ENCODE measurements at places on chromosomes 3 and 15.

- no peak for DNase-seq
Observed at GRCh38 chr3:73351423-73352071, 273.2 kb downstream of the PDZRN3 start.

DNA sequence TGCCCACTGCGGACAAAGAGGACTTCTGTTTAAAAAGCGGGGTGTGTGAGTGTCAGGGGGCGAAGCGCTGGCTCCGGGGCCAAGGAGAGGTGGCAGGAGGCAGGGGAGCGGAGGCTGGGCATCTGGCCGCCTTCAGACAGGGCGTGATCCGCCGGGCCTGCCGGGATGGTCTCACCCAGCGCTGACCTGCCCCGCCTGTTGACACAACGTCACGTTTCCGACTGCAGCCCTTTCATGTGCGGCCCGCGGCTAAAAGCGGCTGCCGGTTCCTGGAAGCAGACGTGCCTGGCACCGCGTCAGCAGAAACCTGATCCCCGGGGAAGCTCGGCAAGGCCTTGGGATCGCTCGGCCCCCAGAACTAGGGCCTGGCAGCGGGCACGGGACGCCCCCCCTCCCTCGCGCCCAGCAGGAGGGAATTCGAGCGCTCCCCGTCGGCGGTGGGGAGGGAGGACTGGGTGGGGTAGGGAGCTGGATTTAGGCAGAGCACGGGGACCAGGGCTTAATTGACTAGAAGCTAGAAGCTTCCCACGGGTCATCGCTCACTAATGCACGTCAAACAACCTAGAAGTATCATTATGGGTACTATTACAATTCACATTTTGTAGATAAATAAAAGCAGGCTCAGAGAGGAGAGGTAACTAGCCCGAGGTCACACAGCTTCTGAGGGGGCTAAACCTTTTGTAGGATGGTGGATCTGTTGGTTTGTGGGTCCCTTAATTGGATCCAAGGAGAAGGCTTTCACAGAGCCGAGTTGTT lies 7.7 kb downstream of the BHLHE40 start:
- peak; percentile 93 for DNase-seq

- DNase-seq = no peak
Observed at GRCh38 chr3:67674055-67674454, 19.6 kb upstream of the SUCLG2 start.

DNA sequence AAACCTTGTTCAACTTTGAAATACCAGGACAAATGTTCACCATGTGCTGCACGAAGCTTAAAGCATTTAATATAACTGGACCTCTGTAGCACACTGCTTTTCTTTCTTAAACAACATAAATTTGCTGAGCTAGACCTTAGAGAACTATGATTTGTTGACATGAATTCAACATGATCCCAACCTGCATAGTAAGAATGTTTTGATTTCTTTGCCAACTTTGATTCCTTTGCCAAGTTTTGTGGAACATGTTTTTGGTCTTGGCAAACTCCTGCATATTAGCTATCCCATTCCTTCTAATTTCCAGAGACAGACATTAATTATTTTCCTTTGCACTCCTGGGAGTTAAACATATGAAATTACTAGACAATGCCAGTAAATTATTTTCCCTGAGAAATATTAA lies 197.2 kb upstream of the RBMS3 start:
- no peak for DNase-seq

DNA sequence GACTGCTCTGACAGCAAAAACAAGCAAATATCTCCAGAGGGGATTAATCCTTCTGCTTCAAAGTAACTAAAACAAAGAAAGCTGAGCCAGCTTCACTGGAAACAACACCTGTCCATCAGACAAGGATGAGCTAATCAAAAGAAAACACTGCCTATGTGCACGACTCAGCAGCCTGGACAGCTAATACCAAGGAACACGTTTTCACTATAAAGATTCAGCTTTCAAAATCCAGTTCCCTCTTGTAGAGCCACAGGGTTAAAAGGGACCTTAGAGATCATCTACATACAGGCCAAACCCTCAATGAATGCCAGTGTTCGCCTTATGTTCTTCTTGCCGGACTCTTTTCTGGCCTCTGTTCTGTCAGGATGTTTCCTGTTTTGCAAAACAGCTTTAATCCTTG lies 6.9 kb downstream of the TUSC7 start:
- DNase-seq = no peak

DNA sequence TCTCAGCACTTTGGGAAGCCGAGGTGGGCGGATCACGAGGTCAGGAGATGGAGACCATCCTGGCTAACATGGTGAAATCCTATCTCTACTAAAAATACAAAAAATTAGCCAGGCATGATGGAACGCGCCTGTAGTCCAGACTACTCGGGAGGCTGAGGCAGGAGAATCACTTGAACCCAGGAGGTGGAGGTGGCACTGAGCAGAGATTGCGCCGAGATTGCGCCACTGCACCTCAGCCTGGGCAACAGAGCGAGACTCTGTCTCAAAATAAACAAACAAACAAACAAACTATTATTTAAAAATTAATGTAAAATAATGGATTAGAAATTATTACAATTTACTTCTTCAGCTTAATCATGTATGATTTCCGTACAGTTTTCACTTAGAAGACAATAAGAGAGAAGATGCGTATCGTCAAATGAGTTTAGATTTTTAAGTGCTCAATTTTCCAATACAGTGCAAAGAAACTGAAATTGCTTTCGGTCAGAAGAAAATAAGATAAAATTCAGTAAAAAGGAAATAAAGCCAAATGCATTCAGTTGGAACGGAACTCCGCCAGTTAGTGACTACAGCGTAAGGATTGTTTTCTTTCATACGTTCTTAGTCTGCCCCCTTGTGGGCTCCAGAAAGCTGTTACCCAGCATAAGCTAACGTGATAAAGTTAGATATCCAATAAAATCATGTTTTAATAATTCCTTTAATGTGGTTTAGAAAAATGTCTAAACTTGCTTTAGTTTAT lies 24.8 kb downstream of the AADAC start:
- peak; percentile 67 for DNase-seq

GRCh38 chr15:62858343-62858742 lies 184.2 kb upstream of the TPM1 start:
- DNase-seq = no peak

DNA sequence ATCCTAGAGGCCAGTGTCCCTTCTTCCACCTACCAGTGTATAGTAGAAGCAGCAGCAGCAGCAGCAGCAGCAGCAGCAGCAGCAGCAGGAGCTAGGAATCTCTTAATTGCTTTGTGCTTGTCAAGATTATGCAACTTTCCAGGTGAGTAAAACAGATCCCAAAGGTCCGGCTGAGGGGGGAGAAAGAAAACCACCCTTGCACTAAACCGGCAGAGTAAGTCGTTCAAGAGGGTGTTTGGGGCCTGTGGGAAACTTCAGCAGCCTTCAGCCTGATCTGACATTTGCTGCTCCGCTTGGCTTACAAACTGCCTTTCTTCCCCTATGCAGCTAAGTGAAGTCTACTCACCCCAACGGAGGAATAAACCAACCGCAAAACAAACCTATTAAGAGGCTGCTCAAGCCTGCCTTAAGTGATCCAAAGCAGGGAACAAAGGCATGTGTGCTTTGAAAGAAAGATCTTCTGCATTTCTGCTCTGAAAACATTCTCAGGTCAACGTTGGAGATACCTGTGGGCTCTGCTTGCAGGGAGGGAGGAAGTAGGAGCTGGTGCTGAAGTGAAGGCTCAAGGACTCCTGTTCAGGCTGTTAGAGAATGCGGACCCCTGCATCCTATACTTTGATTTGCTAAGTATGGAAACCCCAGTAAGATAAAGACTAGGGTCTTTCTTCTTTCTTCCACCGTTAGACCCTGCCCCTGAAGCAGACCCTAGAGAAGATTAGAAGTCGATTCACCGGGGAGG lies 35.7 kb upstream of the DLG1 start:
- no peak for DNase-seq

- DNase-seq = no peak
Observed at GRCh38 chr15:71323584-71323983, 208.3 kb downstream of the THSD4 start.

GRCh38 chr15:73914145-73914544 lies 12.1 kb upstream of the LOXL1 start:
- DNase-seq = no peak

DNA sequence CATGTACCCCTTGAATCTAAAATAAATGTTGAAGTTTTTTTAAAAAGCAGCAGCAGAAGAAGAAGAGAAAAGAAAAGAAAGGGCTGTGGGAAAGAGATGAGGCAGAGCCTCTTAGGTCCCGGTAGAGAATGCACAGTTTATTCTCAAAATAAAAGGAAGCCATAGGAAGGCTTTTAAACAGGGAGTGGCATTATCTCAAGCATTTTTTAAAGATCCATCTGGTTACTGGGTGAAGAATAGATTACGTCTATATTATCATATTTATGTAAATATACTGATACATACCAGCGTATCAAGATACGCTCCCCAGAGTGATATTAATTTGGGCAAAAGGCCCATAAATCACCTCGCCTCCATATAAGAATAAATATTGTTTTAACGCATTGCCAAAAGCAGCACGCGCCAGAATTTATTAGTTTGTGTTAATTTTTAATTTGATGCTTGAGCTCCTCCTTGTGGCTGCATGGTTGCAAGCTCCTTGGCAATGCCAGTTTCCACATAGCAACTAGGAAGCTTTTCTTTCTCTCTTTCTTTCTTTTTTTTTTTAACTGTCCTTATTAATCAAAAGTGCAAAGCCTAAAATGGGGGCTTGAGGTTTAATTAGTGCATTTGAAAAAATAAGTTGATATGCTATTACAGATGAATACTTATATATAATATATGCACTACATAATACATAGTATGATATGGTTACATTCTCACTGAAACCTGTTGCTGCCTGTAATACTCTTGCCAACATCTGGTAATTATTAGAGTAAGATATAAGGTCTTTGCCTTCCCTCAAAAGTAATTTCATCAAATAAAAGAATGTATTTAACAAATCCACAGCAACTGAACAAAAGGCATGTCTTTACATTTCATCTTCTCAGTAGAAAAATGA lies 242.8 kb upstream of the UBE2E2 start:
- no peak for DNase-seq

DNA sequence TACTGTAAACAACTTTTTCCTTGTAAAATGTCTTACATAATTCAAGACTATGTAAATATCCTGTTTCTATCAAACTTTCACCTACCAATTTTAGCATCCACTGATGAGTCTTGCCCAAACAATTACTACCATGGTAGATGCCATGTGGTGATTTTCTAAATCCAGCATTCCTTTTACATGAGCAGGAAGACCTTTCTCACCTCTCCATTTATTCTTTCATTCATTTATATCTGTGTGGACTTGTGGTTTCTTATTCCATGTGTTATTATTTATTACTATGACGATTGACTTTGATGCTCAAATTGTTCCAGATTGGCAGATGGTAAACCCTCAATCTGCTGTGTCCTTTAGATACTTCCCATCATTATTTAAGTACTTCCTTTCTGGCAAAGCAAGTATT lies 62.4 kb downstream of the IFT57 start:
- DNase-seq = no peak

- no peak for DNase-seq
Observed at GRCh38 chr3:164657631-164658030, 420.7 kb downstream of the SI start.

DNA sequence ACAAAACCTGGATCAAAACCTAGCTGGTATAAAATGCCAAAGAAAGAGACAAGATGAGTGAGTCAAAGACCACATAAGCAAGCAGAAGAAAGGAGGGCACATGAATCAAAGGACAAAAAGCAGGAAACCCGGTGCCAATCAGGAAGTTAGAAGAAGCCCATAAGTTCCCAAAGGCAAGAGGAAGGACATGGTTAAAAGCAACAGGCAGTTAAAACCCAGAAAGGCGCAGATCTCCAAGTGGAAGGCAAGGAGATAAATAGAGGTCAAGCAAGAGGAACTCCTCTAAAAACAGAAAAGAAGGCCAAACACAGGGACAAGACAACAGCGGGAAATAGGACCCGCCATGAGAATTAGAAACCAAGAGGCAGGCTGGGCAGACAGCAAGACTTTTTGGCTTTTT lies 4.4 kb downstream of the TMOD2 start:
- DNase-seq = no peak

- no peak for DNase-seq
Observed at GRCh38 chr15:93566762-93567161, 477.8 kb upstream of the RGMA start.

DNA sequence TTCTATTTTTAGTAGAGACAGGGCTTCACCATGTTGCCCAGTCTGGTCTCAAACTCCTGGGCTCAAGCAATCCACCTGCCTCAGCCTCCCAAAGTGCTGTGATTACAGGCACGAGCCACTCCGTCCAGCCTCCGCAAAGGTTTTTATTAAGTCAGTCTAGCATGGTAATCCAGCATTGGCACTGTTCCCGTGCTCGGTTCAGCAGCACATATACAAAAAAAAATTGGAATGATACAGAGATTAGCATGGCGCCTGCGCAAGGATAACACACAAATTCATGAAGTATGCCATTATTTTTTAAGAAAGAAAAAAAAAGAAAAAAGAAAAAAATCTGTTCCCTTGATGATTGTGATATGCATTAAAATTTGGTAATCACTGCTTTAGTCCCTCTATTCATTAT lies 8.5 kb downstream of the CKMT1A start:
- no peak for DNase-seq

DNA sequence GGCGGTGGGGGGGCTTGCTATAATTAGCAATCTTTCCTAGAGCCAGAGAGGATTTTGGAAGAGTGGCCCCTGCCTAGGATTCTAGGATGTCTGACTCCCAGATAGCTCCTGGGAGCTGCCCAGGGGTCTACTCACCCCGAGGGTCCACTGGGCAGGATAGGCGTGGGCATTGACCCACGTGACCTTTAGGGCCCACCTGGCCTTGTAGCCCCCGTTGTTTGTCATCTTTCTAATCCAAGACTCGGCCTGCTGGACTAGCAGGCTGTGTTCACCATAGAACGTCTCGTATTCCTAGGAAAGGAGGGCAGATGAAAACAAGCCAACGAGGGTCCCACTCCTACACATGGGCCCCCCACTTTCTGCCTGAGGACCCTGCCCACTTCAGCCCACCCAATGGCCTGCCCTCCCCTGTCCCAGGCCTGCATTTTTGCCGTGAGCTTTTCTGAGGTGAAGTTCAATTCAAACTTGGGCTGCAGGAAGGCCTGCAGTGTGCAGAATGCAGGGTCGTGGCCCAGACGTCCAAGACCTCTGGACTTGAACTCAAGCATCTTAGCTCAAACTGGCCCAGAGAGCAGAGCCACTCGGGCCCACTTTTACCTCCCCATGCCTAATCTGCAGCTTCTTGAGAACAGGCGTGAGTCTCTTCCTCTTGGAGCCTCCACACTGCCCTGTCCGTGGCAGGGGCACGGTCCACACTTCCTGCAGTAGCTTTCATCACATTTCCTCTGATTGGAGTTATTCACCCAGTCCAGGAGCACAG lies 41.5 kb downstream of the MUC4 start:
- DNase-seq = no peak

GRCh38 chr3:133882986-133883586 lies 12.6 kb downstream of the RAB6B start:
- no peak for DNase-seq

Data from HAP-1 (cell line).